ENCODE measurements at places on chromosomes 12 and 14.

DNA sequence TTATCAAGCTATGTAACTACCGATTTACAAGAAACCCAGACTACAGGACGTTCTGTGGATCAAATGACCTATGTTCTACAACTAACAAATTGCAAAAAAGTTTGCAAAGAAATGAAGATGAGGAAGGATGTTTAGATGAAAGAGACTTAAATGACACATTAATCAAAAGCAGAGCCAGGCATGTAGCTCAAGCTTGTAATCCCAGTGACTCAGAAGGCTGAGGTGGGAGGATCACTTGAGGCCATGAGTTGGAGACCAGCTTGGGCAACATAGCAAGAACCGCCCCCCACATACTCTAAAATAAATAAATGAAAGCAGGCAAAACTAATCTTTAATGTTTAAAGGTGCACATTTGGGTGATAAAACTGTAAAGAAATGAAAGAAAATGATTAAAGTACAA is 331.9 kb downstream of the BTG1 start:
- DNase-seq: no peak

DNA sequence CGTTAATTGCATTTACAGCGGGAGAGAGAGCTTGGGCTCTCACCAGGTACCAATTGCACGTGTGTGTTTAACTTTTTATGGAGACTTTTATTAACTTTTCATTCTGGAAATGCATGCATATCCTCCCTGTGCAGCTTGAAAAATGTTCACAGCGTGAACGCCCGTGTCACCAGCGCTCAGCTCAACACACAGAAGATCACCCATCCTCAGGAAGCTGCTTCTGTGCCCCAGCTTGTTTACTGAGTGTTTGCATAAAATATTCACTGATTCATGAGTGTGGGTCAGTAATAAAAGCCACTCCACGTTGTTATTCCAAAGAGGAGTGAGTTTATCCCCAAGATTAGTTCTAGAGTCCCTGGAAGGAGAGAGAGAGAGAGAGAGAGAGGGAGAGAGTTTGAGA is 75.5 kb upstream of the FZD10 start:
- no peak for DNase-seq

DNA sequence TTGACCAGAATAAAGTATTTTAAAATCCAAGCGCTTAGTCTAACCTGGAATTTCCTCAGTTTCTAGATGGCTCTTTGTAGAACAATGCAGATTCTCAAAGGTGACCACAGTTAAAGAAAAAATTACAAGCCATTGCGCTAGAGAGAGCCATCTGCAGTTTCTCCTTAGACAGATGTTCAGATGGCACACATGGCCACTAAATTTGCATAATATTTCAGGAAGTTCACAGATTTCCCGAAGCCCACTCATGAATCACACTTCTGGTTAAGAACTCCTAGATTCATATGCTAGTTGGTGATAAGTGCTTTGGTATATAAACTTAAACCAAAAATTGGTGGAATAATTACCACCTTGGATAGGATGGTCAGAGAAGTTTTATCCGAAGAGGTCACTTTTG is 749 bp downstream of the AKAP3 start:
- DNase-seq: no peak

DNA sequence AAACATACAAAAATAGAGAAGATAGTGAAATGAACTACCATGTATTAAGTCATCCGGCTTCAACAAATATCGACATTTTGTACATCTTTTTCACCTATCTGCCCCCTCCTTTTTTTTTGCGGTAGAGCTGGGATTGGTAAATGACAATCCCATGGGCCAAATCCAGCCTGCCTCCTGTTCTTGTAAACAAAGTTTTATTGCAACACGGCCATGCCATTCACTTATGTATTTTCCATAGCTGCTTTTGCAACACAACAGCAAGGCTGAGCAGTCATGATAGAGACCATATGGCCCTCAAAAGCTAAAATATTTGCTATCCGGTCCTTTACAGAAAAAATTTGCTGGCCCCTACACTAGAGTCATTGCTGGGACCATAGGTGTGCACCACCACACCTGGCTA is 58.1 kb upstream of the PLEKHG3 start:
- no peak for DNase-seq

DNA sequence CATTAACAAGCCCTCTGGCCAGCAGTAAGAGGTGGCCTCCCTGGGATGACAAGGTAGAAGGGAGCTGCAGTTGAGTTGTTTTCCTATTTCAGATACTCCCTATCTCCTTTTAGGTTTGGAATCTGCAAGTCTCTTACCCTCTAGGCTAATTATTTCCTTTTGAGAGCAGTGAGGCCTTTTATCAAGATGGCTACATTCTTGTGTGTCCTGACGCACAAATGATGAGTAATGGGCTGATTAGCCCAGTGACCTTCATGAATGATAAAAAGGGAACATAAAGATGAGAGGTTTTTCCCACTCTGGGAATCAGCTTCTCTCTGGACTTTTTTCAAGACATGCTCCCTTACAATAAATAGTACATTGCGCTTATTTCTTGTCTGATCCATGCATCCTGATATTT is 22.9 kb downstream of the DYRK2 start:
- DNase-seq: no peak

DNA sequence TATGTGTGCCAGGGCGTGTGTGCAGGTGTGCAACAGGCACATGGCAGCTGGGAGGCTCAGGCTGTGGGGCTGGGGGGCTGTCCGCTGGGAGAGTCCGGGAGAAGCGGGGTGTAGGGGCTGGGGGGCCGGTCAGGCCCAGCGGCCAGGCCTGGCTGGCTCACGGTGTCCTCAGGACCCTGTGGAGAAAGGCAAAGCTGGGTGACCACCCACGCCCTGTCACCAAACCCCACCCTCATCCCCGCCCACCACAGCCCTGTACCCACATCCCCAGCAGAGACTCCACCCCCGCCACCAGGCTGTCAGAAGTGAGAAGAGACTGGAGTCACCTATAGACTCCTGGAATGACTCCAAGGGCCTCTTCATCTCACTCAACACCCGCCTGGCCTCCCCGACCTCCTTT is 85.3 kb downstream of the SCARB1 start:
- DNase-seq: no peak

All from pulmonary artery endothelial cell (primary cell).